Mesenteric fat pad (tissue), 1 donor: ENCODE measurements at places on chromosomes 3 and 15. TPM values are rescaled to one million over a fixed set of nuclear protein-coding genes. Genes with fewer than 3 reads are reported as not detected.

GRCh38 chr3:128969993-128970739 lies 23.7 kb downstream of the CFAP92 start:
- DNase-seq = no peak

DNA sequence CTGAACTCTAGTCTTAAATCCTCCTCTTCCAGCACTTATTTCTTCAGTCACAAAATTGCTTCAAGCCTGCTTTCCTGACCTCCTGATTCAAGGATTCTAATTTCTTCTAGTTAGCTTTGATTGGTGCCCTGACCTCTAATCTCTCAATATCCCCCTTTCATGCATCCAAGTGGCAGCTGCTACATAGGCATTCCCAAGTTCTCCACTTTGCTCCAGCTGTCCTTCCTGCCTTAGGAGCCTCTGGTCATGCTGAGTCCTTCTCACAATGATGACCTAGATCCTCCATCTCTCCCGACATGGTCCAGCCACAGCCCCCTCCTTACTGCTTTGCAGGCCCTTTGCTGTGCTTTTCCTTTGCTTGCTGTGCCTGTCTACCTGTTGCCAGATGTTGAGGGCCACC lies 347.8 kb upstream of the C2CD4B start:
- DNase-seq = no peak

DNA sequence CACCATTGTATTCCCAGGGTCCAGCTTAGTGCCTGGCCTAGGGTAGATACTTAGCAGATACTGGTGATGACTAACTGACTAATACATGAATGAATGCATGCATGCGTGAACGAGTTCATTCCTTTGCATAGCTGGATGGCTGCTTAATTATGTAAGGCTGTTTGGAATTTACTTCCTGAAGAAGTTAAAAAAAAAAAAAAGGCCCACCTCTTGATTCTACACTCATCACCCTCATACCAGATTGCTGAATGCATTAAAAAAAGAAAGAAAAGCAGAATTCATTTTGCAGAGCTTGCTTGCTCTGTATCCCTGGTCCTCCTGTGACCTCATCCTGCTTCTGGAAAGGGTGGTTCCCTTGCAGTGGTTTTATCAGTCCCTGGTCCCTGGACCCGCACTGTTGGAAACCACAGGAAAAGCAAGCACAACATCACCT lies 277.6 kb upstream of the CFAP20DC start:
- DNase-seq = no peak

- DNase-seq = no peak
These were observed 401.7 kb upstream of the NR2F2 start for GRCh38 chr15:95928822-95929221.

The C15orf62 gene
- 0.19 TPM for total RNA-seq

The FYCO1 gene
- 43.5 TPM for total RNA-seq
